ENCODE measurements at places on chromosomes 12 and 14.
A peak's percentile ranks its signal among the peaks of the same experiment; 100 is the strongest.

GRCh38 chr12:82481954-82482353 lies 123.6 kb downstream of the METTL25 start:
- DNase-seq = no peak

DNA sequence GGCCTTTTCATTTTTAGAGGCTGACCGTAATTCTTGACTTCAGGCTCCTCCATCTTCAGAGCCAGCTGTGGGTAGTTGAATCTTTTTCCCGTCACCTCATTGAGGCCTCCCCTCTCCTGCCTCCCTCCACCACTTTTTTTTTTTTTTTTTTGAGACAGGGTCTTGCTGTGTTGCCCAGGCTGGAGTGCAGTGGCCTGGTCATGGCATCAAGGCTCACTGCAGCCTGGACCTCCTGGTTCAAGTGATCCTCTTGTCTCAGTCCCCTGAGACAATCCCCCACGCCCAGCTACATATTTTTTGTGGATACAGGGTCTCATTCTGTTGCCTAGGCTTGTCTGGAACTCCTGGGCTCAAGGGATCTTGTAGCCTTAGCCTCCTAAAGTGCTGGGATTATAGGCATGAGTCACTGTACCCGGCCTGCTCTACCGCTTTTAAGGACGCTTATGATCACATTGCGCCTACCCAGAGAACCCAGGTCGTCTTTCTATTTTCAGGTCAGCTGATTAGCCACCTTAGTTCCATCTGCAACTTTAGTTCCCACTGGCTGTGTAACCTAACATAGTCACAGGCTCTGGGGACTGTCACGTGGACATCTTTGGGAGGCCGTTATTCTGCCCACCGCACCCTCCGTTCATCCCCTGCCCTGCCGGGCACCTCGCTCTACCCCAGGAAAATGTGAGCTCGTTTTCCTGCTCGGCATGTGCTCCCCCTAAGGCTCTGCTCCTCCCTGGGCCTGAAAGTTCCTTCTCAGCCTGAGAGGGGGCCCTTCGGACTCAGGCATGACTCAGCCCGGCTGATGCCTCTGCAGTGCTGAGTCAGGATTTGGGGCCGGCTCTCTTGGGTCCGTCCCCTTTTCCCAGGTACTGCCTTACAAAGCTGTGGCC lies 13.4 kb downstream of the TNFAIP2 start:
- no peak for DNase-seq

- DNase-seq = no peak
These were observed 40.1 kb upstream of the VPS33A start for GRCh38 chr12:122306407-122306806.

DNA sequence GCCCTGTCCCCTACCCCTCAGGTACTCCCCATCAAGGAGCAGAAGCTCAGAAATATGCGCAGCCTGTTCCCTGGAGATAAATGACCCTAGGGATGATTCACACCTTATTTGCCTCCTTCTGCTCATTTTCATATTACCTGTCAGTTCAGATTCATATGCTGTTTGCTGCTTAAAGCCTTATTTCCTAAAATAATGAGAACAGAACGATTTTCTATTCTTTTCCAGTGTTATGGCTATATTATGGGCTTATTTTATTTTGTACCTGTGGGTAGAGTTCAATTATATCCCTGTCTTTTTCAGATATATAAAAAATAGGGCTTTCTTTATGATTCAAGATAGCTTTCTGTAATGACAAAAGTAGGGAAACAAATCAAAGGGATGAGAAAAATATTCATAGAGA lies 224.8 kb downstream of the RPAP3 start:
- no peak for DNase-seq

DNA sequence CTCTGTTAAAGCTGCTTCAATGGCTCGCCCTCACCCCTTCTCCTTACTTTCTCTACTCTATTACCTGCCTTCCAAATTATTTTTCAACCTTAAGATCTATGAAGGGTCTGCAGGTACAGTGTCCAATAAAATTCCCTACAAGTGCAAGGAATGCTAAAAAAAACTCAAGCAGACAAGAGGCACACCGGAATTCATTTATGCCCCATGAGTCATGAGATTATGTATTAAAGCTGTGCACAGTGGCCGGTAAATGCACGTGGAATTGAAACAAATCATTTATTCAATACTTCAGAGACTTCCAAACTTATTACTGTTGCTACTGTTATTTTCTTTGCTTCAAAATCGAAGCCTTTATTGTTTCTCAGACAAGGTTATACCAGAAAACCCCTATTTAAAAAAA lies 68.4 kb downstream of the ST8SIA1 start:
- DNase-seq = no peak

DNA sequence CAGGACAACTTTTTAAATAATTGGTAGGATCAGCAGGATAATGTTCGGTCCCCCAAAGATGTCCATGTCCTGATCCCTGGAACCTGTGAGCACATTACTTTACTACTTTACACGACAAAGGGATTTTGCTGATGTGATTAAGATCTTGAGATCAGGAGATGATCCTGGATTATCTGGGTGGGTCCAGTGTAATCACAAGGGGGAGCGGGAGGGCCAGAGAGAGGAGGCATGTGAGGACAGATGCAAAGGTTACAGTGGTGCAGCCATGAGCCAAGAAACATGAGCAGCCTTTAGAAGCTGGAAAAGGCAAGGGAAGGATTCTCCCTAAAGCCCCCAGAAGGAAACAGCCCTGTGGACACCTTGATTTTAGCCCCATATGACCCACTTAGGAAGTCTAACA lies 33.1 kb downstream of the KCNK10 start:
- DNase-seq = no peak

DNA sequence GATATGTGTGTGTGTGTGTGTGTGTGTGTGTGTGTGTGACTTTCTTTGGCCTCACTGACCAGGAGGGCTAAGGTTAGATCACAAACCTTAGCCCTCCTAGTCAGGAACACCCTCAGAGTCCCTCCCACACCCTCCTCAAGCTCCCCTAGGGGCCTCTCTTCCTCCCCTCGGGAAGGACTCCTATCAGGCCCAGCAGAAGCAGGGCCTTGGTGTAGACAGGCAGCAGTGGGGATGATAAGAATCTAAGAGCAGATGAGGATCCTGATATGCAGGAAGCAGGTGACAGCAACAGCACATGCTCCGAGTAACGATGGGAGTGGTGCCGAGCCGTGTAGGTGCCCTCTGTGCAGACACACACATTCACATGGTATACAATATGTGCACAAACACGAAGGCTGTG lies 20.7 kb downstream of the PLEK2 start:
- DNase-seq = no peak

GRCh38 chr12:46554460-46554859 lies 181.9 kb upstream of the SLC38A2 start:
- no peak for DNase-seq

DNA sequence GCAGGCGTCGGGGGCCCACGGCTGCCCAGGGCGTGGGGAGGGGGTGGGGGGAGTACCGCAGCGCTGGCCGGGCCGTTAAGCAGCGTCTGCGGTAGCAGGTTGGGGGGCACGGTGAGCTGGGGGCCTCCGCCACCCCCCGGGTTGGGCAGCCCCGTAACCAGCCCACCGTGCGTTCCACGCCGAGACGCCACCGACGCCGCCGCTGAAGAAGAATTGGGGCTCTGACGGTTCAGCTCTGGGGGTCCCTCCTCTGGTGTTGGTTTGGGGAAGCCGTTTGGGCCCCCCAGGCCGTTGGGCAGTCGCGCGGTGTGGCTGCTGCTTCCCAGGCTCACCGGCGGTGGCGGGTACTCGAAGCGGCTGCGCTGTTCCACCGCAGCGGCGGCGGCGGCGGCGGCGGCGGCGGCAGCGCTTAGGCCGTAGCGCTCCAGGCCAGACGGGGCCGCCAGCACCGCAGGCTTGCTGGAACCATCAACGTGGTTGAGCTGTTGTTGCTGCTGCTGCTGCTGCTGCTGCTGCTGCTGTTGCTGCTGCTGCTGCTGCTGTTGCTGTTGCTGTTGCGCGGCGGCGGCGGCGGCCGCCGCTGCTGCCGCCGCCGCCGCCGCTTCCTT lies 1.5 kb downstream of the IRF2BPL start:
- peak; percentile 79 for DNase-seq

- no peak for DNase-seq
These were observed 77.7 kb downstream of the ARF6 start for GRCh38 chr14:49970474-49971147.

GRCh38 chr12:103333676-103334075 lies 162.1 kb downstream of the C12orf42 start:
- DNase-seq = no peak

DNA sequence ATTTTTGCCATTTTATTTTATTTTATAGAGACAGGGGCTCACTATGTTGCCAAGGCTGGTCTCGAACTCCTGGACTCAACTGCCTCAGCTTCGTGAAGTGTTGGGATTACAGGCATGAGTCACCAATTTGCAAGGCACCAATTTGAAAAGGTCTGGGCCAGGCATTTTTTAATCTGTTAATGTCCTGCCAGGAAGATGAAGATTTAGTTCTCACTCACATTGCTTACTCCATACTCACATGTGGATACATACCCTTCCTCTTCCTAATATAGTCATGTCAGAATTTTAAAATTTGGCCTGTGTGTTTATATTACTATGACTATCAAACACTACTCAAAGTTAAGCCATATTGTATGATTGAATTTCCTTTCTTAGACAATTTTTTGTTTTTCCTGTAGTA lies 15.3 kb upstream of the EML1 start:
- DNase-seq = no peak

- no peak for DNase-seq
These were observed 357.4 kb downstream of the TMEM117 start for GRCh38 chr12:44193281-44193680.

- no peak for DNase-seq
These were observed 45.7 kb upstream of the RFLNA start for GRCh38 chr12:124248941-124249825.

DNA sequence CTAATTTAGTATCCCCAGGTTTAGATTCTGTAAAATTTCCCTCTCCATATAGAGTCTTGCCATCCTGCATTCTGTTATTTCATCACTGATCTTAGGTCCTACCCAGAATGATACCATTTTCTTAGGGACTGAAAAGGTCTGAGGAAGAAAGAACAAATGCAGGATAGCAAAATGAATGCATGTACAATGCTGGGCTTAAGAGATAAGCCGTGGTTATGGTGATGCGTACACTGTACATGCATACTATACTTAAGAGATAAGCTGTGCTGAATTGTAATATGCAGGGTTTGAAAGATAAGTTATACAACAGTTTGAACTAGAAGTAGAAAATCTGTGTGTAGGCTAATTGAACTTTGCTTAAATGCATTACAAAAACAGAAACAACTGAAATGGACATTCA lies 416.2 kb downstream of the C12orf50 start:
- no peak for DNase-seq
